ENCODE measurements at places on chromosomes 3 and 15. TPM values are rescaled to one million over a fixed set of nuclear protein-coding genes. Genes with fewer than 3 reads are reported as not detected.

- DNase-seq: peak; percentile 24
Observed at GRCh38 chr15:62119227-62119864, 45.7 kb downstream of the C2CD4B start.

The LMLN gene
- 9.2 TPM for total RNA-seq

DNA sequence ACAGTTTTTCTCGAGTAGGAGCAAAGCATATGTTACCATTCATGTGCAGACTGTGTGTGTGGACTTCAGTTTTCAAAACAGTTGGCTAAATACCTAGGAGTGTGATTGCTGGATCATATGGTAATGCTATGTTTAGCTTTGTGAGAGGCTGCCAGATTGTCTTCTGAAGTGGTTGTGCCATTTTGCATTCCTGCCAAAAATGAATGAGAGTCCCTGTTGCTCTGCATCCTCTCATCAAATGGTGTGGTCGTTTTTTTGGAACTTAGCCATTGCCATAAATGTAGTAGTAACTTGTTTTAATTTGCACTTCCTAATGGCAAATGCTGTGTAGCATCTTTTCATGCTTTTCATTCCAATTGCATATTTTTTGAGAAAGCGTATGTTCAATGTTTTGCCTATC lies 77.2 kb upstream of the NDN start:
- DNase-seq: no peak

GRCh38 chr15:79190093-79190492 lies 92.4 kb upstream of the ANKRD34C start:
- DNase-seq: no peak

The CD200R1 gene
- 4.6 TPM for total RNA-seq

The PDIA5 gene
- 18.5 TPM for total RNA-seq
